ENCODE measurements at places on chromosomes 12 and 14. TPM values are rescaled to one million over a fixed set of nuclear protein-coding genes. Genes with fewer than 3 reads are reported as not detected.

- DNase-seq, result no peak
Measured at GRCh38 chr12:127607146-127607725, 659.7 kb upstream of the TMEM132C start.

The BHLHE41 gene
- polyA plus RNA-seq, result 7.3 TPM

The NUBPL gene
- polyA plus RNA-seq, result 18.5 TPM

DNA sequence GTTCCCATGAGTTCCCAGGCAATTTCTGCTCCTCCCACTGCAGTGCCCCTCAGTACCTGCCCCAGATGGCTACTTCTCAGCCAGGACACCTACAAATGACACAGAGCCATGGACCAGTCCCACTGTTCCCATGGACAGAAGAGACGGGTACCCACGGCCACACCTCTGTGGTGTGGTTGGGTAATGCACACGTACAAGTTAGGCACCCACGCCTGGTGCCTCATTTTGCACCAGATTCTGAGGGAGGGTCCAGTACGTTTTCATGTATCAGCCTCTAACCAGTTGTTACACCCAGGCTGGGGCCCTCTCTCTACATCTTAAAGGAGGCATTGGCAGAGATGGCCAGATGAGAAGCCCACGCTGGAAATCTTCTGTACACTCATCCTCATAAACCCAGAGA is 114.0 kb downstream of the DICER1 start:
- DNase-seq, result no peak

- DNase-seq, result no peak
Measured at GRCh38 chr12:70354787-70355186, 11.3 kb upstream of the KCNMB4 start.

DNA sequence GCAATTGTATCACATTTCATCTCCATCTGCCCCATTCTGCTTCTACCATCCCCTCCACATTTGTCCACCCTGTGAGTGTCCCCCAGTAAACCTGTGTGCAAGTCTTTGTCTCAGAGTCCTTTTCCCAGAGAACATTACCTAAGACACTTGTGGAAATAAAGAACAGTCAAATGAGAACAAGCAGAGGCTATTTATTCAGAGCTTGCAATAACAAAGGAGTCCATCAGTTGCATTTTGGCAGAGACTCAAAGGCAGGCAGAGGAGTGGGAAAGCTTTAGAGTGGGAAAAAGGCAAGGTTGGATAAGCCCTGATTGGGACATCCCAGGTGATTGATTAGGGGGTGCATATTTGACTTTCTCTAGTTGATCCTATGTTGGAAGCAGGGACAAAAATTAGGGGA is 18.2 kb upstream of the PPFIBP1 start:
- no peak for DNase-seq

DNA sequence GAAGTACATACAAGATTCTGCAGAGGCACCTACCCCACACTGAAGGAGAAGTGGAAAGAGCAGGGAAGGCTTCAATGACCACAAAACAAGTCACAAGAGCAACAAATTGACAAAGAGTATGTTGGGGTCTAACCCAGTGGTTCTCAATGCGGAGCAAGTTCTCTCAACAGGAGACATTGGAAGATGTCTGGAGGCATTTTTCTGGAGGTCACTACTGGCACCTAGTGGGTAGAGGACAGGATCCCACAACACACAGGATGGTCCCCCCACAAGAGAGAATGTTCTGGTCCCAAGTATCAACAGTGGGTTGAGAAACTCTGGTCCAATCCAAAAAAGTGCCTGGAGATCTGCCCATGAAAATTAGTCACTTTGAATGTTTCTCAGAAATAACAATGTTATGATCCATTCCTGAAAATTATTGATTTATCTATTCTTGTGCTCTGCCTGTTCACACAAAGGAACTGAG is 3.4 kb downstream of the SSH1 start:
- DNase-seq, result no peak

GRCh38 chr12:127205781-127206555 is 1061.0 kb upstream of the TMEM132C start:
- no peak for DNase-seq

The MGP gene
- polyA plus RNA-seq, result 70.3 TPM

DNA sequence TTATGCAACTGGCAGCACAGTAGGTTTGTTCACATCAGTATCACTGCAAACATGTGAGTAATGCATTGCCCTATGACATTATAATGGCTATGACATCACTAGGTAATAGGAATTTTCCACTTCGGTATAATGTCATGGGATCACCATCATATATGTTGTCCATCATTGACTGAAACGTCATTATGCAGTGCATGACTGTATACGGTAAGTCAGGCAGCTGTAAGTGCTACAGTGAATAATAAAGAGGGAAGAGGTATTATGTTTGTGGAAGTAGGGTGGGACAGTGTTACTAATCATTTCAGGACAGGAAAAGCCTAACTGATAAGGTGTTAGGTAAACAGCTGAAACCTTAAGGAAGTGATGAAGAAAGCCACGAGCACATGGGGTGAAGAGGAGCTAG is 68.1 kb downstream of the ANO4 start:
- no peak for DNase-seq

GRCh38 chr14:45679853-45680252 is 426.9 kb upstream of the MIS18BP1 start:
- no peak for DNase-seq

GRCh38 chr12:1448336-1448735 is 146.0 kb downstream of the FBXL14 start:
- DNase-seq, result no peak

- no peak for DNase-seq
Measured at GRCh38 chr14:53528185-53528671, 375.1 kb upstream of the DDHD1 start.
